Spinal cord (tissue), 10 donors: ENCODE measurements at places on chromosomes 7 and 10. TPM values are rescaled to one million over a fixed set of nuclear protein-coding genes. Genes with fewer than 3 reads are reported as not detected.

SHH gene
- total RNA-seq = 3.5 TPM

EBF3 gene
- 14.3 TPM for total RNA-seq

GPR22 gene
- 5.1 TPM for total RNA-seq

FAM204A gene
- total RNA-seq = 85.2 TPM

VPS37D gene
- total RNA-seq = 8.9 TPM

RAB18 gene
- total RNA-seq = 103 TPM

SRRM3 gene
- 7.8 TPM for total RNA-seq

UPF2 gene
- total RNA-seq = 24.2 TPM

DLX5 gene
- not detected for total RNA-seq

EFCAB10 gene
- 5.2 TPM for total RNA-seq

KCP gene
- 0.40 TPM for total RNA-seq

SBDS gene
- 78.3 TPM for total RNA-seq

FGF8 gene
- 0.69 TPM for total RNA-seq

CRHR2 gene
- total RNA-seq = 2.4 TPM

C10orf105 gene
- total RNA-seq = 0.99 TPM
